ENCODE measurements at places on chromosomes 16 and 17.

- DNase-seq, result no peak
Observed at GRCh38 chr16:88805340-88805715, 1.7 kb downstream of the CDT1 start.

DNA sequence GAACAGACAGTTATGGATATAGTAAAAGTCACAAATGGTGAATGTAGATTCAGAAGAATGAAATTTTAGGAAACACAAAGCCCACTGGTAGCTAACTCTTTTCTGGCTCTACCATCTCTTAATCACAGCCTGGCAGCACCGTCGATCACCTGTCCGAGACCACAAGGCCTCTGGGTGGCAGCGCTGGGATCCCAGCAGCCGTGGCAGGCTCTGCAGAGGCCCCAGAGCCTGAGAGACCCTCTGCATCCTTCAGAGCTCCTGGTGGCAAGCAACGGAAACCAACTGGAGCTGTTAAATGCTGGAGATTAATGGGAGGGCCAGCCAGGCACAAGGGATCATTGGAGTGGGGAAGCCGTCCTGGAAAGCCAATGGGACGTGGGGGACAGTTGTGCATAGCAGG, 26.3 kb downstream of the LAT start:
- no peak for DNase-seq

GRCh38 chr17:82912484-82913089, 72.8 kb upstream of the ZNF750 start:
- no peak for DNase-seq

DNA sequence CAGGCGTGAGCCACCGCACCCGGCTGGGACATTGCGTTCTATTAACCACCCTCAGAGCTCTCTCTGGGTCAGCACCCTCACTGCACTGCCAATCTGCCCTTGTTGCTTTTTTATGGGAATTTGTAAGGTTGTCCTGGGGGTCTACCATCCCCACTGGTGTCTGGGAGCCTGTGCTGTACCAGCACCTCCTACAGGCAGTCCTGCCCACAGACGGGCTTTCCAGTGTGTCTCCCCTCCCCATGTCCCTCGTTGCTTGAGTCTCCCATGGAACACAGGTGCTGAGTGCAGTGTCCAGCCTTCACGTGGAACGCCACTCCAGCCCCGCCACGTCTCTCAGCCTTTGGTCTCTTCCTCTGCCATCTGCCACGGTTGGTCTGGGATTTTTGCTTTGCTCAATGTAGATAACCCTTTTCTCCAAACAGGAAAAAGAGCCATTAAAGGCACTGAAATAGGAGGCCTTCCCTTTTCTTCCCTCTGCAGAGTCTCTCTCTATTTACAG, 68.0 kb upstream of the CBX4 start:
- DNase-seq, result no peak

GRCh38 chr17:77471984-77472461, 331.3 kb downstream of the SEC14L1 start:
- DNase-seq, result peak; percentile 88

DNA sequence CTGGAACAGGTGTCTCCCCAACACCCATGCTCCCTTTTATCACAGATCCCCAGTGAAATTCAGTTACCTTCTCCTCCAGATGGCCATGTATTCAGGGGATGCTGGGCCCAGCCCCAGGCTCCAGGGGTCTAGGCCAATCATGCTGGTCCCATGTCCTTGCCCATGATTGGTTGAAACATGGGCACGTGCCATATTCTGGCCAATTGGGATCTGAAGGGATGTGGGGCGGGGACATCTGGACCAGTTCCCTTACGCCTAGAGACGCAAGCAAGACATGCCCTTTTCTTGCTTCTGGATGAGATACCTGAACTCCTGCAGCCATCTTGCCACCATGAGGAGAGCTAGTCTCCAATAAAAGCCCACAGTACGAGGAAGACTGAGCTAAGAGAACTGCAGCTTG, 31.0 kb upstream of the ST6GALNAC1 start:
- DNase-seq, result no peak

GRCh38 chr16:86377251-86378022, 132.9 kb upstream of the FOXF1 start:
- no peak for DNase-seq
